ENCODE measurements at places on chromosomes 1 and 21.

GRCh38 chr1:167083066-167083665, 7.0 kb downstream of the GPA33 start:
- no peak for DNase-seq

- DNase-seq: no peak
These were observed 133.4 kb downstream of the LHX4 start for GRCh38 chr1:180363246-180363995.

DNA sequence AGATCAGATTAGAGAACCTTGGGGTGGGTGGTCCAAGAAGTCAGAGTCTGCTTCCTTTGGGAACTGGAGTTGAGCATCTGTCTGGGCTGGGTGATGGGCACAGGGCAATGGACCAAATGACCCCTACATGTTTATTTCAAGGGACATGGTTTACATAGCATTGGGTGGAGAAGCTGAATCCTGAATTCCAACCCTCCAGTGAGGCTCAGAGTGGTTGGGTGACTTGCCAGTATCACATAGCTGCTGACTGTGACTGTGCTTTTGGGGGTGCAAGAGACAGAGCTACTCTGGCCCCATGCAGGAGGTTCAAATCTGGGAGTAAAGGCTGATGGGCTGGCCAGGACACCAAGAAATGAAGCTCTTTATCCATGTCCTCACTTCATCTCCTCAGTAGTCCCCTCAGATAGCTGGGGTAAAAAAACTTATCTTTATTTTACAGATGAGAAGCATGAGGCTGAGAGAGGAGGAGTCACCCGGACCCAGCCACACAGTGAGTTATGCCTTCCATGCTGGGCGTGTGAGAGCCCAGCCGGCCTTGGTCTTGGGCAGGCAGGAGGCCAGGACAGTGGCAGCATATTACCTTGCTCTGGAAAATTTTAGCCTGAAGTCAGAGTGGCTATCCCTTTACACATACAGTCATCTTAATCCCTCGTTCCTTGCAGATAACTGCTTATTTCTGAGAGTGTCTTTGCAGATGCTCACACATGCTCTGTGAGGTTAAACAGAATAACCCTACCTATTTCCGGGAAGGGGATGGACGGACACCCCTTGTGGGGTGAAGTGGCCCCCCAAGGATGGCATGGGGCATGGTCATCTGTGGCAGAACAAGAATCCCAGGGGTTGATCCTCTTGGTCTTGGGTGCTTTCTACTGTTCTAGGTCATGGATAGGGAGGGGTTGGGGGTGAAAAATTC, 2.8 kb upstream of the SERINC2 start:
- DNase-seq: no peak

GRCh38 chr1:240435996-240436566, 175.9 kb downstream of the GREM2 start:
- DNase-seq: no peak

DNA sequence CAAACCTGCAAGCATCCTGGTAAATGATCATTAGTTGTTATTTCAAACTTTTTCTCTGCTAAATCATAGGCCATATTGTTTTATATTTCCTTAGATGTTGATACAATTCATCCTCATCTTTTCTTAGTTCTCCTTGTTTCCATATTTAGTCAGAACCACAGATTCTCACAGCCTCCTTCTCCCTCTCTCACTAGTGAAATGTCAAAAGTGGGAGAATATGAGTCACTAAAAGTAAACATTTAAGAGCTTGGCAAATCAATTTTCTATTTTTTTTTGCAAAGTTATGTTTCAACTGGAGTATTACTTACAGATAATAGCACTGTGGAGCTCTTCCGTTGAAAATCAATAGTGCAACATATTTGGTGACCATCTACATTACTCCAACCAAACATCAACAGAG, 308.8 kb downstream of the COL11A1 start:
- no peak for DNase-seq

DNA sequence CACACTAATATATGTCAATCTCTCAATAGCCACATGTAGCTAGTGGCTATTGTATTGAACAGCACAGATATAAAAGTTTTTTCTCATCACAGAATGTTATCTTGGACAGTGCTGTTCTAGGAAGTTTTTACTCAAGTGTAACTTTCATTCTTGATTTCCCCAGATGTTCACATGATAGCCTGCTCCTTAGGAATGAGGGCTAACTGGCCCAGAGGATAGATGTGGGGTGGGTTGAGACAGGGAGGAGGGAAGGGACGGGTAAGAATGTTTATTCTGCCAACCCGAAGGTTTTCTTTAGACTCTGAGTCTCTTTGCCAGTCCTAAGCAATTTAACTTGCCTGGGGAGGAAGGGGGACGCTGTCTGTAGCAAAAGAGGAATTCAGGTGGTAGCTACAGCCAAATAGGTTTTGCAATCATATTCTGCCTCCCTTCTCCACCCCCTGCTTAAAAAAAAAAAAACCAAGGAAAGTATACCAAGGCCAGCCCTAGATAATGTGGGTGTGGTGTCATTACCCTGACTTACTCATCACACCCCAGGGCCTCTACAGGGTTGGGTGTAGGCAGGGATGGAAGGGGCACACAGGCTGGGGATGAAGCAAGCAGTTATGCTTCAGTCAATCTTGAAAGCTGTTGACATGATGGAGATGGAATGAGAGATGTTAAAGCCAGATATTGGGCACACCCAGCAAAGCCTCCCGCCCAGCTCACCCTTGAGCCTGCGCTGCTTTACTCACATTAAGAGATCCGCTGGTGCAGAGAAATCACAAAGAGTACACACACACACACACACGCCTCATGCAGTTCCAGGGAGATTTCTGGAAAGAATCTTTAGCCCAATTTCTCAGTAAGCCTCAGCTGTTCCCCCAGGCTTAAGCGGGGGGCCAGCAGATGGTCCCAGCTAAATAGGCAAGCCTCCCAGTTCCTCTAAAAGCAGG, 59.9 kb downstream of the PLXNA2 start:
- no peak for DNase-seq

GRCh38 chr1:80365359-80366021, 1359.0 kb upstream of the ADGRL4 start:
- no peak for DNase-seq

- no peak for DNase-seq
These were observed 4.1 kb downstream of the WRAP73 start for GRCh38 chr1:3645666-3646355.

- DNase-seq: no peak
These were observed 15.1 kb upstream of the DUSP10 start for GRCh38 chr1:221756830-221757551.

- DNase-seq: no peak
These were observed 29.9 kb upstream of the LRRC3 start for GRCh38 chr21:44425307-44425894.

GRCh38 chr1:104706631-104707147, 957.0 kb downstream of the AMY1C start:
- DNase-seq: no peak

GRCh38 chr1:111907321-111907720, 82.1 kb downstream of the KCND3 start:
- no peak for DNase-seq

DNA sequence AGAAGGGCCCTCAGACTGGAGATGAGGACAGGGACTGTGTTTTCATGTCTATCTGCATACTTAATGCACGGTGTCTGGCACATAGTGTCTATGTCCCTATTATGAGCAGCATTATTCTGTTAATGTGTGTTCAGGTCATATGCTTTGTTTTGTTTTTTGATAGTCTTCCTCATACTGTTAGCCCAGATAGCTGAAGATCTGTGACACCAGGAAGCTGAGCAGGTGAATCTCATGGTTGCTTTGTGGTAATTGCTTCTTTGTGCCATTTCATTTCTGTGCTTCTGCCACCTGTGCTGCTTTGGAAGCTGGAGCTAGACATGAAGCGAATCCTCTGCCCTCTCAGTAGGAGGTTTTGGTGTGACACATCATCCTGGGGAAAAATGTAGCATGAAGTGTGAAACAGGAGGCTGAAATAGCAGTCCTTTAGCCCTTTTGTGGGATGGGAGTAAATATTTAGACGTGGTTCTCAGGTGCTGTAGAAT, 15.8 kb downstream of the SMAP2 start:
- DNase-seq: no peak

GRCh38 chr1:75964760-75965408, 32.7 kb upstream of the ASB17 start:
- DNase-seq: no peak

GRCh38 chr1:91781901-91782622, 103.9 kb downstream of the TGFBR3 start:
- no peak for DNase-seq

DNA sequence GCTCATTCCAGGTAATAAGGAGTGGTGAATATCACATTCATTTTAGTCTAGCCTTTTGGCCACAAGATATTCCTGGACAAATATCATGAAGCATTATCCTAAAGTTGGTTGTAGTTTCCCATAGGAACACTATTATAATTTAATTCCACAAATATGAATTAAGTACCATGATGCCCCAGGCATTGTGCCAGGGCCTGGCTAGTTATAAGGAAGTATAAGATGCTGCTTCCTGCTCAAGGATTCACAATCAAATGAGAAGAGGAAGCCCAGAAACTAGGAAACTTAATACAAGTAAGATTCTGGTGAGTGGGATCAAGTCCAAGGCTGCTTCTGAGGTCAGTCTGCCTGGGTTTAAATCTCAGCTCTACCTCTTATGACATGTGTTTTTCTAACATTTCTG, 30.6 kb upstream of the ZP4 start:
- DNase-seq: no peak

DNA sequence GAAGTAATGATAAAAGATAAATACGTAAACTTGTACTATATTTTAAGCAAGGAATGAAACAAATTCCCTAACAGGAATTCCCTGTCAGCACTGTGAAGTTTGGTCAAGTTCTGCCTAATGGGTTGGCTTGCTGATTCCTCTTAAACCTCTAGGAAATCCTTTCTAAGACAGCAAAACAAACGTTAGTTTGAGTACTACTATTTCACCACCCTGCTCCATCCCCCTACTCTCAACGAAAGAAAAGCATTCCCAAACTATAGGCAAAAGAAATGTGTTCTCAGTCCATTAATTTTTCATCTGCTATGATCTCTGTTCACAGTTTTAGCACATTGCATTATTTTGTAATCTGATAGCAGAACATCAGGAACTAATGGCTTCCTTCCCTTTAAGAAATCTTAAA, 16.1 kb downstream of the SERPINC1 start:
- DNase-seq: no peak

DNA sequence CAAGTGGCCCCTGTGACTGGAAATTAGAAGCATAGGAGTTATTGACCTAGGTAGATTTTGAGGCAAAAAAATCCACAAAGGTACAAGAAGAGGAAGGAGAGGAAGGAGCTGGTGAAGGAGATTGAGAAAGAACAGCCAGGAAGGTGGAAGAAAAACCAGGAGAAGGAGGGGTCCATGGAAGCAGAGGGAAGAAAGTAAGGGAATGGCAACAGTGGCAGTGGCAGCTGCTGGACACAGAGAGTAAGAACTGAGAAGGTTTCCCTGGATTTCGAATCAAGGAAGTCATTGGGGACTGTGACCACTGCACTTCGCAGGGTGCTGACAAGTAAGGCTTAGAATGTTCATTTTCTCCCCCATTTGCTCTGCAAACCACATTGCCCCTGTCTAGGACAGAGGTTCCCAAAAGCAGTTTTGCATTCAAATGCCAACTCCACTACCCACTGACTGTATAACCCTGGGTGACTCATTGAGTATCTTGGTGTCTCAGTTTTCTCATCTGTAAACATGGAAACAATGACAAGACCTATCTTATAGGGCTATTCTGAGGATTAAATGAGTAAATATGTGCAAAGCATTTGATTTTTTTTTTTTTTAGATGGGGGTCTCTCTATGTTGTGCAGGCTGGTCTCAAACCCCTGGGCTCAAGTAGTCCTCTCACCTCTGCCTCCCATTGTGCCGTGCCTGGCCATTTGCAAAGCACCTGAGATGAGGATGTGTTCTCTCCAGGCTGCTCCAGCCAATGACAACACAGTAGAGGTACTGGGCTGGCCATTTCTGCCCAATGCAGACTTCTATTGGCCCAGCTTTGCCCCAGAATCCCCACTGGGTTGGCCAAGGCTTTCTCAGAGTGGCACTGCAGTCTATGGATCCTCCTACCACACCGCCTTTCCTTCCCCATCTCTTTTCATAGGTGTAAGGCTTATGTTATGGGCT, 9.3 kb upstream of the CAPN2 start:
- no peak for DNase-seq

DNA sequence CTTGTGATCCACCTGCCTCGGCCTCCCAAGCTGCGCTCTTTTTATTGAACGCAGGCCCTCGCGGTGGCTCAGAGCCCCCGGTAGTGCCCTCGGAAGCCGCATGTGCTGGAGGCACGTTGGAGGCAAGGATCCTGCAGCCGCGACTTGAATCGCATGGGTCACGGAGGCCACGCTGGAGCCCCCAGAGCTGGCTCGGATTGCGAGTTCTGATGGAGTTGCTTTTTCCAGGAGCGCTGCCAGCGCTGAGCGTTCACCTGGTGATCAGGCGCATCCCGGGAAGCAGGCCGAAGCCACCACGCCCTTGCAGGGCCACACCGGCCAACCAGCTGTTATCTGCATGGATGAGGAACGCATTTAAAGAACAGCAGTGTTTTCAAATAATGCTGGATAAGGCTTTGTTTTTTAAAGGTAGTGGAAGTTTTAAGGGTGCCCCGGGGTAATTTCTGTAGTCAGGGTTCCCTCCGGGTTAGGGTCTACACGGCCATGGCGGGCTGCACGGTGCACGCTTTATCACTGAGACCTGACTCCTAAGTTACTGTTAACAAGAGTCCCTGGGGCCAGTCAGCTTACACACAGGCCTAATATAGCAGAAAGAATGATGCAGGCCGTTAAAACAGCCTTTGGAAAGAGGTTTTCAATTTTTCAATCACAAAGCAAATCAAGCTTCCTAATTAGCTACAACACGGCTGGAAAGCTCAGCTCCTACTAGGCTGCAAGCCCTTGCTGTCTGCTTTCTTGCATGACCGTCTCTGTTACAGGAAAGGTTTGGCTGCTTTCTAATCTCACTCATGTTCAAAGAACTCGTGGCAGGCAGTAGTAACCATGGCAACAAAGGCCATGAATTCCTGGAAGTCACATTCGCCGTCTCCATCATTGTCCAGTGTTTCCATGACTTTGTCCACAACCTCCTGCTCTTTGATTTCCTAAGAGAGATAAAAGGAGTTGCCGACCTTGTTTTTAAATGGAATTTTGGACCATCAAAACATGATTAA, 6.0 kb downstream of the S100B start:
- DNase-seq: no peak

- DNase-seq: no peak
These were observed 15.9 kb downstream of the SMIM12 start for GRCh38 chr1:34843392-34844251.

DNA sequence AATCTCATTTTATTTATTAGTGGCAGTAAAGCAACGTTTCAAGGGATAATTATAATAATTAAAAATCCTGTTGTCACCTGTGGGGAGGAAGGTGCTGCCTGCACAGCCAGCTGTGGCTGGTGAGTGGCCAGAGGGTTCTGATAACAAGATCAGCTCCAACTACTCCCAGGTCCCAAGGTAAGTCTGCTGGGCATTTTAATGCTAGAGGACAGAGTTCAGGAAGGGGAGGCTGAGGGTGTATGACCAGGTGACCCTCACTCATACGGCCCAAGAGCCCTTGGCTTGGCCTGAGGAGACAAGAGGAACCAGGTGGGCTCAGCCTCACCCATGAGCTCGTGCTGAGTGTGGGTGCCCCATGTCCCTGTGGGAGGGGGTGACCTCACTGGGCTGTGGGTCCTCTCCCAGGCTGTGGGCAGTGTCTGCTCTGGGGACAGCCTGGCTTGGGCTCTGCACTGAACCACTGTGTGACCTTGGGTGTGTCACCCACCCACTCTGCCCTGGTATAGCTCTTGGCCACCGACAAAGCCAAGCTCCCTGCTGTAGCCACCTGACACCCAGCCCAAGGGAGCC, 223.8 kb downstream of the PTPRU start:
- no peak for DNase-seq

GRCh38 chr1:30840904-30841598, 67.5 kb downstream of the SDC3 start:
- no peak for DNase-seq

Measured in effector memory CD8-positive, alpha-beta T cell (primary cell).